ENCODE measurements at places on chromosomes 5 and 9.

DNA sequence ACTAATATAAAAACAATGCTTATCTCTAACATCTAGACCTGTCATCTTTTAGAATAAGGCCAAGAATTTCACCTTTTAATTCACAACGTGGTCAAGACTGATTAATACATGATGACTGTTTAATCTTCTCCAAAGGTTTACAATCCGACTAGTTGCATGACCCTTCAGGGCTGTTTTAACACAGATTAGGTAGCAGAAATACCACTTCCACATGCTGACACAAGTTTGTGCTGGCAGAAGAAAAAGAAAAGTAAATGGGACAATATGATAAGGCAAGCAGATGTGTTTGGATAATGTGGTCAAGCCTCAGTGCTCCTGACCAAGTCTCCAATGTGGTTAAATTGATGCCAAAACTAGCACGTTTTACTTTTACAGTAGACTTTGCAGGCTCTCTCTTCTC lies 31.1 kb downstream of the SEMA6A start:
- no peak for DNase-seq

- DNase-seq = no peak
Measured at GRCh38 chr9:90906316-90907055, 104.9 kb downstream of the SYK start.

DNA sequence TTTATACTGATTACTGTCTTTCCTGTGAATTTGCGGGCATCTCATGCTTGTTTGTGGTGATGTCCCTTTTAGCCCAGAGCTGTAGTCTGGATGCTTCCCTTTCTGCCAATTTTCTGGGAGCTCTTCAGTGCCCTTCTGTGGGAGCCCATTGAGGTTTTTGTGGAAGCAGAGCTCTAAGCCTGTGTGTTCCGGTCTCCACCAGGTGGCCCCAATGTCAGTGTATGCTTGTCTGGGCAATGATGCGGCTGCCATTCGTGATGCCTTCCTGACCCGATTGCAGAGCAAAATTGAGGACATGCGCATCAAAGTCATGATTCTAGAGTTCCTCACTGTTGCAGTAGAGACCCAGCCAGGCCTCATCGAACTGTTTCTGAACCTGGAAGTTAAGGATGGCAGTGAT lies 35.1 kb downstream of the SH3GLB2 start:
- DNase-seq = no peak

DNA sequence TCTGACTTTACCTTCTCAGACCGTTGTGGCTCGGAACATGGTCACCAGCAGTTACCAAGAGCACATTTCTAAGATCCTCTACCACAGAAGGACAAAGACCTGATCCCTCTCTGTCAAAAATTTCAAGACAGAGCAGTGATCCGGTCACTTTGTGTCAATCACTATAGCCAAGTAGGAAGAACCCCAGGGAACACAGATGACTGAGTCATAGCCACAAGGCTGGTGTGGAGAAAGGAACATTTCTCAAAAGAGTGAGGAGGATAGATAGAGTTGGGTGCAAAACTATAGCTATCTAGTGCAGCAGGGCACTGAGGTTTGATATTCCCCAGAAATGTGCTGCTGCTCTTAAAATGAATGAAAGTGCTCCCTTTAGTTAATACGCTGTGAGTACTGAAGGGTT lies 130.7 kb upstream of the SMIM23 start:
- DNase-seq = no peak

- no peak for DNase-seq
Measured at GRCh38 chr5:7488734-7489133, 92.8 kb downstream of the ADCY2 start.

GRCh38 chr5:131514316-131515283 lies 120.4 kb downstream of the RAPGEF6 start:
- peak; percentile 61 for DNase-seq

DNA sequence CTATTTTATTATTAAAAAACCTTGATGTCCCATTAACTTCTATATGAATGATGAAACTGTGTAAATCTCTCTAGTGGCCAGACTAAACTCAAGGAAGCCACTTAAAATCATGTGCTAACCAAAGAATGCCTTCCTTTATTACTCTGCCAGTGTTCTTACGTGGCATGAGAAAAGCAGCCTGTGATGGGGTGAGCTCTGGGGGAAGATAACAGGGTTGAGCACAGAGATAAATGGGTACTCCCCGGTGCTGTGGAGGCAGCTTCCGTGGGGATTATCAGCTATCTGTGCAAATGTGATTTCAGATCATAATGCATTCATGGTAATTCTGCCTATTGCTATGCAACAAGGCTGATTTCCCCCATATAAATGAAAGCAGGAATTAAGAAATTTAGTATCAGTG lies 181.3 kb downstream of the CAVIN4 start:
- no peak for DNase-seq

- DNase-seq = no peak
Measured at GRCh38 chr5:177538876-177539275, 15.5 kb downstream of the FAM193B start.

GRCh38 chr5:16570121-16570815 lies 46.5 kb downstream of the RETREG1 start:
- no peak for DNase-seq

GRCh38 chr9:95157481-95158151 lies 159.9 kb downstream of the FANCC start:
- DNase-seq = peak; percentile 91

GRCh38 chr9:132460240-132460639 lies 50.2 kb downstream of the CFAP77 start:
- no peak for DNase-seq

- DNase-seq = no peak
Measured at GRCh38 chr5:115551415-115551814, 6.8 kb upstream of the FEM1C start.

- DNase-seq = peak; percentile 22
Measured at GRCh38 chr5:64789457-64789856, 20.7 kb downstream of the CWC27 start.

DNA sequence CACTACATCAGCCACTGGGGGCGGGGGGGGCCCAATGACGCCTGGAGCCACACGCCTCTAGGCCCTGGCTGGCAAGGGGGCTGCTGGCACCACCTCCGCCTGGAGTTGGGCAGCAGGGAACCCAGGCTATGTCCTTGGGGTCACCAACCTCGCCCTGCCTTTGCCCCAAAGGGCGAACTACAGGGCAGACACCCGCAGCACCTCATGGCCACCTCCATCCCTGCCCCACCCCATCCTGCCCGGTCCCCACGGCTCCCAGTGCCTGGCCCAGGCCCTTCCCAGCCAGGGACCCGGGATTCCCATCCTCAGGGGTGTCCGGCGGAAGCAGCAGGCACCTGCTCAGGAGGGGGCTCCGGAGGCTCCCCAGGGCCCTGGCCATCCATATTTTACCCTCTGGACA lies 37.0 kb downstream of the NACC2 start:
- no peak for DNase-seq

DNA sequence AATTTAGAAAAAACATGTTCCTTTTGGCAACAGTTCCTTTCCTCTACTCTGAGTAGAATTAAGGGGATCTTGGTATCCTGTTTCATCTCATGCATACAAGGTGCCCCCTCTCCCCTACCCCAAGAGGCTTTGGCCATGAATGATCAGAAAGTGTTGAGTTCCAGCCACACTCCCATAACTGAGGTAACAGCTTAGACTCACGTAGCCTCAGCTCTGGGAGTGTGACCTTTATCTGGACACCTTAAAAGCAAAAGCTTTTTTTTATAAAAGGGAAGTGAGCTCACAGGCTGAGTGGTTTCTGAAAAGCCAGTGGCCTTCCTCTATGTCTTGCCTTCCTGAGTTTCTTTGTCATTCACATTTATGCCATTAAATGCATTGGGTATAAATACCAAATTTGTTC lies 900 bp upstream of the HAVCR2 start:
- DNase-seq = peak; percentile 73

DNA sequence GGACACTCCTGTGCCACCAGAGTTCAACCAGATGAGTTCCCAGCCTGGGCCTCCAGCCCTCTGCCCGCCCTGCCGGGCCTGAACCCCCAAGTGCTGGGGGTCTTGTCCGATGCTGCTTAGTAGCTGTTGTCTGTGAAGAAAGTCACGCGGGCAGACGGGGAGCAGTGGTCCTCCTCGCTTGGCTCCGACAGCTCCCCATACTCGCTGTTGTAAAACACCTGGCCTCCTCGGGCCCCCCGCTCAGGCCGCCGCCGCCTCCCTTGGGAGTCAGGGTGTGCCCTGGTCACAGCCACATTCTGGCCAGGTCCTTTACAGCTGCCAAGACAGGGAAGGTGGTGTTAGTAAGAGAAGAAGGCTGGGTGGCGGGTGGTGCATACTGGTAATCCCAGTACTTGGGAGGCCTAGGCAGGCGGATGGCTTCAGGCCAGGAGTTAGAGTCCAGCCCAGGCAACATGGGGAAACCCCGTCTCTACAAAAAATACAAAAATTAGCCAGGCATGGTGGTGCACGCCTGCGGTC lies 11.8 kb upstream of the SCGB3A1 start:
- no peak for DNase-seq

DNA sequence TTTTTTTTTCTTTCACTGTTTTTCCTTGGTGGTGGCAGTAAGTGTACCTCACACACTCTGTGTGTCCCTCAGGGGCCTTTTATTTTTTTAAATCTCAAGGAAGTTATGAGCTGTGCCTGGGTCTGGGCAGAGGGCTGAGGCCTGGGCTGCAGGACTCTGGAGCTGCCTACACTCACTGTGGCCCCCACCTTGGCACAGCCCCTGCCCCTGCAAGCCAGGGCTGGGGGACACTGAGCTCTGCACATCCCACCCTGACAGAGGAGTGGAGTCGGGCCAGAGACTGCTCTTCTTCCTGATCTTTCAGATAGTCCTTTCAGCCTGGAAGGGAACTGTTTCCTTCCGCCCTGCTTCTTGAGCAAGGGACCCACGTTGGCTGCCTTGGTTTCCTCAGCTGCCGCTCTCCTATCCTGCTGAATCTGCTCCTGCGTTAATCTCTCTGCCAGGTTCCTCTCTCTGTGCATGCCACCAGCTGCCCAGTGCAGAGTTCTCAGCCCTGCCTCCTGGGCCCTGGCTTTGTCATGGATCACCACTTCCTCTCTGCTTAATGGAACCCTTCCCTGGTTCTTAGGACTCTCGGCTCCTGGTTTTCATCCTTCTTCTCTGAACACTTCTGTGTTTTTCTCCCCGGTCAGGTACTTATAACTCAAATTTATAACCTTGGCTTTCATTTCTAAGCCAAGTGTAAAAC lies 502.3 kb downstream of the DIRAS2 start:
- DNase-seq = peak; percentile 18

- no peak for DNase-seq
Measured at GRCh38 chr9:86822006-86822801, 125.1 kb downstream of the GAS1 start.

DNA sequence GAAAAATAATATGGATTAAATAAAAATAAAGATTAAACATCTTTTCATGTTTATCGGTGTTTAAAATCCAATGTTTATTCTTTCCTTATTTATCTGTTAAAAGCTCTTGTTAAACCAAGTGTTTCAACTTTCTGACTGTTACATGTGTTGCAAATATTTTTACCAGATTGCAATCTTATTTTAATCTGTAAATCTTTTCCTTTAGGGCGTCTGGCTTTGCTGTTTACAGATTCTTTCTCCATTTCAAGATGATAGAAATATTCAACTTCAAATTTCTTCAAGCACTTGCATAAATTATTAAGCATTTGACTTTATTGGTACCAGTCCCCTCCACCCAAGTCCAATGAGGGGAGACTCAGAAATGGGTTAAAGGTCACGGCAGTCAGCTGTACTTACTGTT lies 16.9 kb upstream of the ABCA1 start:
- no peak for DNase-seq

DNA sequence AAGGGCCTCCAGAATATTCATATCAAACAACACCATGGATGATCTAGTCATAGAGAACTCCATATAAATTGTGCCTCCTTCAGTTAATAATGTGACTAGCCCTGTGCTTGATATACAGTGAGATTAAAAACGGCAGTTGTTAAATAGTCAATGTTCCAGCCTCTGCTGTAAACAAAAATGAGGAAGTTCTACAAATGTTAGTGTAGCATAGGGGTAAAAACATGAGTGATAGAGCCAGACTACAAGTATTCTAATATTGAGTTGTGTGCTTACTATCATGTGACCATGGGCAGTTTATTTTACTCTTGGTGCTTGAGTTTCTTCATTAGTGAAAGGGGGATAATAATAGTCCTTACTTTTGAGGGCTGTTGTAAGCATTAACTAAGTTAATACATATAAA lies 43.3 kb upstream of the SLCO6A1 start:
- peak; percentile 15 for DNase-seq

- no peak for DNase-seq
Measured at GRCh38 chr9:4866239-4866969, 73.7 kb downstream of the RCL1 start.

GRCh38 chr5:55176176-55176818 lies 3.3 kb upstream of the CDC20B start:
- DNase-seq = no peak

DNA sequence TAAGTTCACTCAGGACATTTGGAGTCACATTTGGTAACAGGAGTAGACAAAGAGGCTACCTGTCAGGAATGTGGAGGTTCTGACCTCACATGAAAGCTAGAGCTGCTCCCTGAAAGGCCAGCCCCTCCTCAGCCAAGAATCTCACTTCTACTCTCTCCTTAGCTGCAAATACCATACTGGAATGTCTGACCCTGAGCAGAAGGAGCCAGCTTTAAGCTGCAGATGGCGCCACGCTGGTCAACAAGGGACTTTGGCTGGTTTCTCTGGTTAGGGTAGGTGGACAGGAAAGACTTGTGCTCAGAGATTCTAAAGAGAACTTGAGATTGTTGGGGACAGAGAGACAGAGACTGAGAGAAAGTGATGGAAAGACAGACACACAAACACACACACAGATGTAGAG lies 21.9 kb downstream of the ASTN2 start:
- no peak for DNase-seq

- DNase-seq = no peak
Measured at GRCh38 chr5:179296150-179296821, 49.0 kb downstream of the ADAMTS2 start.

- DNase-seq = no peak
Measured at GRCh38 chr5:136038635-136039034, 9.8 kb downstream of the TGFBI start.

GRCh38 chr9:92947268-92948037 lies at the start of gene FGD3:
TSS of gene FGD3 (plus strand) at chr9:92947523. CDS start at chr9:92976257, 28,734 bp downstream.
- DNase-seq = no peak

DNA sequence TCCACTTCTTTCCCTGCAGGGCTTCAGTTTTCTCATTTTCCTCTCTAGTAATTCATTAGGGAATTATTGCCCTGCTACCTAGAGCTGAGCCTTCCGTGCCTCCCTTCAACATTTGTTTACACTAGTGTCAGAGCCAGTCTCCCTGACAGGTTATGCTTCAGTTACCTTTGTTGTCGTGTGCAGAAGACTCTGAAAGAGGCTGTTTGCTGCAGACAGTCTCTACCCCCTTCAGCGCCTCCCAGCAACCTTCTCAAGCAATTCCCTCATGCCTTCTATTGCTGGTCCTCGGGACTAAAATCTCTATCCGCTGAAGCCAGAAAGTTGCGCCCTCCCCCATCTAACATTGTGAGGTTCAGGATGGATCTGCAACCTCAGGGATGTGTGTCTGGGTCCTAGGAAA lies 12.8 kb downstream of the RALGPS1 start:
- DNase-seq = no peak
